ENCODE measurements at places on chromosomes 7 and 10.

DNA sequence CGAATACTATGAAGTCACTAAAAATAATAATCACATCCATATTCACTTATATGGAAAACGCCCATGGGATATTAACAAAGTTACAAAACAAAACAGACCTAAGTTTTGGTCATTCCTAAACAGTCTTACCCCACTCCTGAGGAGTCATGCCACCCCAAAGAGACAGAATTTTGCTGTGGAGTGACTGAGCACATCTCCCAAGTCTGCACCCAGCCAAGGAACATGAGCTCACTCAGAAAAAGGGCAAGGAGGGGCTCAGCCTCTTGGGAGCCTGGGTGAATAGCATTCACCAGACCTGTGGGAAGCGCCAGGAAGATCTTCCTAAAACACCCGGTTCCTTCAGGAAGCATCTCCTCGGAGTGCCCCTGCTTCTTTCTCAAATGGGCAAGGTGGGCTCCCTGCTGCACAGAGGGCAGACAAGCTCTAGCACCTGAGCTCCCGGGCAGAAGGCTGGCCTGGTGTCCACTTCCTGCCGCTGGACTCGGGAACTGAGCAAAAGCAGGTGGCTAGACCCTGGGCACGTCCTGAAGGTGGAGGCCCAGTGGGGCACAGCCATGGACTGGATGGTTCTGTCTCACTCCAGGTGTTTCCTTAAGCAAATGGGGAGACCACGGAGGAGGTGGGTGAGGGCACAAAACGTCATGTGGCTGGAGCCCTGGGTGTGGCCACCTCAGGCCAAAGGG, 31.0 kb downstream of the TNS3 start:
- DNase-seq: no peak

DNA sequence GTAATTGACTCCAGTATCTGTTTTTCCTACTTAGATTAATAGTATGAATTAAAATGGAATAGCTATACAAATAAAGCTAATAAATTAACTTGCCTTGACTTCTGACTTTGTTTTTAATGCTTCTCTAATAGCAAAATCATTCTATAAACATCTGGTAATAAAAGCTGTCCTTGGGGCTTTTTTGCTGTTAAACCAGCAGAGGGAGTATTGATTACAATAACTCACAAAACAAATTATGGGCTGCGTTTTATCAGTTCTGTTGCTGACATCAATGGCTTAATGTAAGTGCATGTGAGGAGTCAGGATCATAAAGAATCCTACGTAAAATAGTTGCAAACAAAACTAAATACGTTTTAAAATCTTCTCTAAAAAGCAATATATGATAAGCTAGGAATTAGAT, 667.8 kb downstream of the PCDH15 start:
- DNase-seq: no peak

DNA sequence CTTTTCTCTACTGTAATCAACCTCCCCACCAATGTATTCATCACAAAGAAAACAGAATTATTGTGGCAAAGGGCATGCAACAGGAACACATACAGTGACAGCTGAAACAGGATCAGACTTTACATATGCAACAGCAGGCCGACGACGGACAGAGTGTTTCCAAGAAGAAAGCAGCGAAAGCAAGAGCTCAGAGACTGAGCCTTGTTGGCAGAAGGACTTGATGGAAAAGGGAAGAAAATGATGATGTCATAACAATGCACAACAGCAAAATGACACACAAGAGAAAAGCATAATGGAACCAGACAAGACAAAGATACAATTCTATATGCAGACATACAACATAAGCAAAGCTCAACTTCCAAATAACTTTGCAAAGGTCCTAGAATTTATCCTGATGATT, 106.5 kb downstream of the ARHGAP12 start:
- no peak for DNase-seq

GRCh38 chr10:44325596-44326307, 59.1 kb downstream of the CXCL12 start:
- no peak for DNase-seq

GRCh38 chr7:92833766-92834506, 2.4 kb downstream of the CDK6 start:
- DNase-seq: peak; percentile 44

DNA sequence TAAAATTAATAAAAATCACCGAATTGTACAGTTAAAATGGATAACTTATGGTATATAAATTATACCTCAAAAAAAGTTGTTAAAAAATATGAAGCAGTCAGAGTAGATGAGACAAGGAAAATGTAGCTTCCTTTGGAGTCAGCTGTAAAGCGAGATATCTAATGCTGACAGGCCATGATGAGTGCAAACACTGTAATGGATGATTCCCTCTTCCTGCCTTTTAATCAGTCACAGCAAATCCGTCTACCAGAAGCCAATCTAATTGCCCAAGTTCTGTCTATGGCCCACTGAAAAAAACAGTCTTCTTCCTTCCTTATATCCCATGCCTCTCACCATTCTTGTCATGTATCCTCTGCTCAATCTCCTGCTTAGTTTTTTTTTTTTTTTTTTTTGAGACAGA, 59.9 kb upstream of the DNAJB12 start:
- DNase-seq: no peak

DNA sequence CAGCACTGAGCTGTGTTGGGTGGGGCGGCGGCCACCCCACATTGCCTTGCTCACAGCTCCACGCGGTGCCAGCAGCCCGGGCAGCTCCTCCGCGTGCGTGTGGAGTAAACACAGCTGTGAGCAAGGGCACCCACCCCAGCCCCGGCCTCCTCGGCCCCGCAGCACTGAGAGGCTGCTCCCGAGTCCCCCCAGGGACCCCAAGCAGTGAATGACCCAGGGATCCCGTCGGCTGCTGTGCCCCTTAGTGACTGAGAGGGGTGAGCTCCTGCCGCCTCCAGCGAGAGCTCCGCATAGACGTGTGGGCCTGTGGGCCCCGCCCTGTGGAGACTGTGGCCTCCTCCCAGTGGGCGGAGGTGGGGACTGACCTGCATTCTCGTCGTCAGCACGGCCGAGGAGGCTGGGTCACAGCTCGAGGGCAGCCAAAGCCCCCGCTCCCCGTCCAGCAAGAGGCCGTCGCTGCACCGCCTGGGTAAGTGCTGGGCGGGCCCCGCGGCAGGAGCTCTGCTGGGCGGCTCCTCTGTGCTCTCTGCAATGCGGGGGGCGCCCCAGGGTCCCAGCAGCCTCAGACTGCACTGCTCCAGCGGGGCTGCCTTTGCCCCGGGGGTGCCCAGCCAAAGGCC, 29.9 kb upstream of the UTF1 start:
- DNase-seq: no peak

GRCh38 chr7:92695308-92696261, 105.4 kb upstream of the FAM133B start:
- peak; percentile 18 for DNase-seq

DNA sequence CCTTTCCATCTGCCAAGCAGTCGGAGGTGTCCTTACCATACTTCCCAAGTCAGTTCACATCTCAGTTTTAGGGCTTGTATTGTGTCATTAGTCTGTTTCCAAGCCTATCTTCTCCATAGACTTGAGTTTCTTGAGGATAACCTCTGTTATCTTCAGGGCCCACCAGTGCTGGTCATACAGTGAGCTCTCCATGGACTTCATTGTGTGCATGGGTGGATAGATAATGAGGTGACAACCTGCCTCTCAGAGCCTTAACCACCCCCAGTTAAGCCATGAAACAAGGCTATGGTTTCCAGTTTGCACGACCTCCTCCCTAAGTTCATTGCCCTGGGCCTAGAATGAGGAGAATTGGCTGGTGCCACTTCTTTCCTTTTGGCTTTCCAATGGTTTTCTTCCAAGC, 38.5 kb upstream of the WAC start:
- no peak for DNase-seq

GRCh38 chr10:9781666-9782065, 1236.0 kb upstream of the CELF2 start:
- no peak for DNase-seq

DNA sequence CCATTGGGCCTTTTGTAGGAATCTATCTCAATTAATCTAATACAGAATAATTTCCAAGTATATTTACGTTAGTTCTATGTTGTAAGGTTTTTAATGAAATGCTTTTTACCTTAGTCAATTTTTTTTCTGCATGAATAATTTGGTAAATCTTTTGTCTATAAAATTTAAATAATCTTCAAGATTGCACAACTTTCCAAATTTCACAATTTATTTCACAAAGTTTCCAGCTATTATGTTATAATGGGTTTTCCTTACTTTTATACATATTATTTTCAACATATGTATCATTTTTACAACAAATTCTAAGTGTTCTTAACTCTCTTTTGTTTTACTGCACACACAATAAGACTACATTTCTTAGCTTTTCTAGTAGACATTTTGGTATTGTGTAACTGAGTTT, 470.7 kb downstream of the ETV1 start:
- no peak for DNase-seq

- no peak for DNase-seq
Observed at GRCh38 chr10:98374217-98374985, 40.6 kb downstream of the PYROXD2 start.

- DNase-seq: no peak
Observed at GRCh38 chr7:48976253-48976652, 51.9 kb downstream of the CDC14C start.

DNA sequence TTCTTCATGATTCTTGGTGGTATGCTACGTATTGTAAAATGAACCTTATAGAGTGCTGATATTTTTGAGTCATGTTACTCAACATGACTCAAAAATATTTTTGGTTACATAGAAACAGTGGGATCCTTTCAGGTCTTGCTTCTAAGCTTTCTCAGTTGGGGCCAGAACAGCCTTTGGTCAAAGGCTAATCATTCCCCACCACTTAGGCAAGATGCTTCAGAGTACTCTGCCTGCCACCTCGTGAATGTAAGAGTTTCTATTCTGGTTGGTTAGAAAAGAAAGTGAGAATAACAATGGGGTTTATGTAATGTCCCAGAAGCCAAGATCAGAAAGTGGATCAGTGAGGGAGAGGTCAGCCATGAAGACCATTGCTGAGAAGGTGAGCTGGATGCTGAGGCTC, 327.8 kb downstream of the TCERG1L start:
- DNase-seq: no peak

GRCh38 chr7:2508327-2509215, 11.0 kb upstream of the LFNG start:
- no peak for DNase-seq

GRCh38 chr10:129966889-129967578, 3.0 kb upstream of the EBF3 start:
- no peak for DNase-seq

GRCh38 chr7:151122276-151122675, 36.0 kb downstream of the AGAP3 start:
- peak; percentile 51 for DNase-seq

DNA sequence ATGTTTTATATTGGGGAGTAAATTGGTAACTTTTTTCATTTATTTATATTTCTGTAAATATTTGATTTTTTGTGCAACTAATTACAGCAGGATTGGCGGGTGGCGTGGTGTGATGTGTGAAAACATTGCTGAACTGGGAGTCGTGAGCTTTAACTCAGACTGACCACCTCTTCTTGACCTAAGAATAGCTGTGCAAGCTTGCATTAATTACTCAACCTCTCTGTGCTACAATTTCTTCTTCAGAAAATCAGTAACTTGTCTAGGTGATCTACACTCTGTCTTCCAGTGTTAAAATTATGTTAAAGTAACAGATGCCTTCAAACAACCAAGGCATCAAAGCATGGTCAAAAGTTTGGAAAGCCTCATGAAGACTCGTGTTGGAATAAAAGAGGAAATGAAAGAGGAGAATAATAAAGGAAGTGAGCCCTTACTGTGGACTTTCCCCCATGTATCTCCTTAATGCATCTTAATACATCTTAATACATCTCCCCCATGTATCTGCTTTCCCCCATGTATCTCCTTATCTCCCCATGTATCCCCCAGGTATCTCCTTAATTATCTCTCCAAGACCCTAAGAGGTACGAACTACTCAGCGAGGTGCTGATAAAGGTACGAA, 71.2 kb downstream of the SVIL start:
- DNase-seq: no peak

GRCh38 chr10:11654659-11655058, 43.2 kb upstream of the USP6NL start:
- no peak for DNase-seq

DNA sequence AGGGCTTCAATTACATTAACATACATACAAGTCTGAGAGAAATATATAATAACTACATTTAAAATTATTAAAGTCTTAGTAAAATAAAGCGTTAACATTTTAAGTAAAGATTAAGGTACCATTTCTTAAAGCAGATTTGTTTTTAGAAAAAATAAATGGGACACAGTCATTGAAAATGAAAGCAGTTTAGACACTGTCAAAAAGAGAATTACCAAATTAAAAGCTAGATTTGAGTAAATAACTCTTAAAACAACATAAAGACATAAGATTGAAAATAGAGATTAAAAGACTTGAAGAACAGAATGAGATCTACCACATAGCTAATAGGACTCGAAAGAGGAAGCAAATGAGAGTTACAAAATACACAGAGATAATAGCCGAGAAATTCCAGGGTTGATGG, 562.2 kb upstream of the FOXK1 start:
- no peak for DNase-seq

DNA sequence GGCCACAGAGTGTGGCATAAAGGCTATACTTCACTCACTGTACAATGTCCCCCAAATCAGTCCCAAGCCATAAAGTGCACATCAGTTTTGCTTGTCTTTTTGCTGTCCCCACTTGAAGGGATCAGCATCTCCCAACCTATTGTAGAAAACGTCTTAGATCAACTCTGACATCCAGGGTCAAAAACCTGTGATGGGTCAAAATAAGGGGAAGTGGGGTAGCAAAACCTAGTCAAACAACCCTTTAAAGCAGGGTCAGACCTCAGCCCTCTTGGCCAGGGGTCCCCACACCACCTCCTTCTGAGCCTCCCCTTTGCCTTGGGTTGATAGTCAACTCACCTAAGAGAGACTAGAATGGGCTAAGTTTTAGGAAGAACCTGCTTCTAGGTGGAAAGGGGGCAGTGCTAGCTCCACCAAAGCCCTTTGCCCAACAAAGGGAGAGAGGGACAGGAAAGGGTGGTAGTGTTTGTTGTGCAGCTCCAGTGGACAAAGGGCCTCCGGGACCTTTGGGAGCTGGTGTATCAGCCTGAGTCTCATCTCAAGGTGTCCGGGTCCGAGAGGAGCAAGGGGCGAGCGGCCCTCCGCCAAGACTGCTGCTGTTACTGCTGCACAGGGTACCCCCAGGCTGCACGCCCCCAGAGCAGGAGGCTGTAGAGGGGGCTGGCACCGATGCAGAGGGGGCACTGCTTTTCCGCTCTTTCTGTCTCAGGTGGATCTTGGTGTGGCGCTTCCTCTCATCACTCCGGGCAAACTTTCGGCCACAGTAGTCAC, 3.3 kb downstream of the EGR2 start:
- DNase-seq: no peak

GRCh38 chr10:120948889-120949608, 97.9 kb downstream of the WDR11 start:
- peak; percentile 61 for DNase-seq

DNA sequence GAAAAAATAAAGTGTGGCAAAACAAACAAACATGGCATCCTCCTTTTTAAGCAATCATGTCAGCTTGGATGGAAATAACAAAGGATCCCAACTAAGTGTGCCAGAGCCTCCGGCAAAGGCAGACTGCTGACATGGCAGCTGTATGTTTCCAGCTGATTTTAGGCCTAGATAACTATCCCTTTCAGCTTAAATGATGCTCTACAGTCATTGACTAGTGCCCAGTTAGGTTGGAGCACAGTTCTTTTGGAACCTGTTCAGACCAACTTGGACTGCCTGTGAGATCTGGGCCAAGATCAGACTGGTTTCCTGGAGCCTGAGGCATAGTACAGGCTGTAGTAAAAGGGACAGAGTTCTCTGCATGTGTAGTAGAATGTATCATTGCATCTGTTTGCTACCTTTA, 128.7 kb downstream of the DYNC1I1 start:
- DNase-seq: no peak

All from substantia nigra (tissue), 51 donors.